Endothelial cell of umbilical vein (primary cell): ENCODE measurements at places on chromosomes 2 and 18.

- peaks cover 6% of the 10 kb centered on the region for H3K27me3 ChIP-seq
- no peak for DNase-seq
- no peak overlapping the region for H3K27ac ChIP-seq
- H3K36me3 ChIP-seq = no peaks in the 10 kb centered on the region
These were observed 64.0 kb downstream of the NGEF start for GRCh38 chr2:232949016-232949415.

DNA sequence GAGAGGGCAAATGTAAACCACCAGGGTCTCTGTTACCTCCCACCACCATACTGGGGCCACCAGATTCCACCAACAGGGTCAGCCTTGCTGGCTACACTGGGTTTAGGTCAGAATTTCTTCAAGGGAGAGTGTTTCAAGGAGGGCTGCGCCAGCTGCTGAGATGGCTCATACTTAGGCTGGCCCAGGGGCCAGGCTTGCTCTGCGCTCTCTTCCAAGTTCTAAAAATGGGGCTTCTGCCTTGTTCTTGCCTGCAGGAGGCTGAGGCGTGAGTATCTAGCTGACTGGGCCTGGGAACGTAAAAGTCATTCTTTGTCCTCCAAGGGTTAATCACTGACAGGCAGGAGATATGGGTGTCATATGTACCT, 28.1 kb downstream of the MRPL33 start:
- DNase-seq = no peak
- H3K36me3 ChIP-seq = no peaks in the 10 kb centered on the region
- H3K27me3 ChIP-seq = no peaks in the 10 kb centered on the region
- H3K4me1 ChIP-seq = peaks cover 34% of the 10 kb centered on the region

DNA sequence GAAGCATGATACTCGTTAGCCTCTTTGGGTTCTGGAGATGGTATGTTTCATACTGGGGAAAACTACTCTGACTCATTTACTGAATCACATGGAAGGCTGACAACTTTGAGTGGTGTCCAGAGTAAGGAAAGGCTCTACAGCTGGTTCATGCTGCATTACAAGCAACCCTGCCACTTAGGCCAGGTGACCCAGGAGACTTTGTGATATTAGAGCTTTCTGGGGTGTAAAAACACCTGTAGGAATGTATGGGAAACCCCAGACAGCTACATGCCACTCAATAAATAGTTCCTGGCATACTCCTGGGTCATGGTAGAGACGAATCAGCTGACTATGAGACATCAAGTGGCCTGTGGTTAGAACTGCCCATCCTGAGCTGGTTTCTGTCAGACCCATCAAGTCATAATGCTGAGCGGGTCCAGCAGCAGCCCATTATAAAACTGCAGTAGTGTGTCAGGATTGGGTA, 21.3 kb upstream of the TCF7L1 start:
- no peaks in the 10 kb centered on the region for H3K36me3 ChIP-seq
- no peak for DNase-seq
- no peak overlapping the region for H3K27ac ChIP-seq

GRCh38 chr18:49944663-49945062, 131.3 kb upstream of the ACAA2 start:
- peaks cover 2% of the 10 kb centered on the region for H3K27me3 ChIP-seq
- no peaks in the 10 kb centered on the region for H3K36me3 ChIP-seq
- H3K27ac ChIP-seq = no peak overlapping the region
- H3K4me1 ChIP-seq = no peaks in the 10 kb centered on the region
- no peak overlapping the region for H3K4me3 ChIP-seq

GRCh38 chr2:124482551-124482950, 457.5 kb downstream of the CNTNAP5 start:
- H3K27ac ChIP-seq = no peak overlapping the region
- no peak for DNase-seq
- H3K36me3 ChIP-seq = no peaks in the 10 kb centered on the region
- H3K27me3 ChIP-seq = no peaks in the 10 kb centered on the region

DNA sequence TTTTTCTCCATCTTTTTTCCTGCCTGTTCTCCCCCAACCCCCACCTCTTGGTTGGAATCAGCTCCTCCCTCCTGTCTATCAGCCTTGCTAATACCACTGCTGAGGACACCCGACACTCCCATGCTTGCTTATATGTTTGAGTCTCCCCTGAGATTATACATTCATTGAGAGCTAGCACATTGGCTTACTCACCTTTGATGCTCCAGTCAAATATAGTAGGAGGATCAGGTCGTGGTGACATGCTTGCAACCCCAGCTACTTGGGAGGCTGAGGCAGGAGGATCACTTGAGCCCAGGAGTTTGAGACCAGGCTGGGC, 91.5 kb upstream of the CCBE1 start:
- no peak overlapping the region for H3K4me3 ChIP-seq
- no peak overlapping the region for H3K27ac ChIP-seq
- H3K36me3 ChIP-seq = no peaks in the 10 kb centered on the region
- no peak for DNase-seq

GRCh38 chr2:151837926-151838325, 9.7 kb upstream of the ARL5A start:
- H3K36me3 ChIP-seq = no peaks in the 10 kb centered on the region
- DNase-seq = no peak
- H3K27me3 ChIP-seq = no peaks in the 10 kb centered on the region
- no peak overlapping the region for H3K27ac ChIP-seq
- H3K4me3 ChIP-seq = no peak overlapping the region

- DNase-seq = no peak
- no peak overlapping the region for H3K27ac ChIP-seq
- H3K36me3 ChIP-seq = no peaks in the 10 kb centered on the region
These were observed 20.0 kb downstream of the NAB1 start for GRCh38 chr2:190668892-190669291.

DNA sequence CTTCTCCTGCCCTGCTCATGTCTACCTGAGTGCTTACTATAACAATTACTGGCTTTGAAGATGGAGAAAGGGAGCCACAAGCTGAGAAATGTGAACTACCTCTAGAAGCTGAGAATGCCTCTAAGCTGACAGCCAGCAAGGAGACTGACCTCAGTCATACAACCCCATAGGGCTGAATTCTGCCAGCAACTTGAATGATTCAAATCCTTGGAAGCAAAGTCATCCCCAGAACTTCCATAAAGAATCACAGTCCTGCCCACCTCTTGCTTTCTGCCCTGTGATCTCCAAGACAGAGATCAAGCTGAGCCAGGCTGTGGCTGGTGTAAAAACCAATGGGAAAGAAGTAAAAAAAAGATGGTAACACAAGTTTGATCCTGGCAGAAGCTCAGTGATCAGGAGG, 288.2 kb upstream of the SPHKAP start:
- no peak overlapping the region for H3K4me3 ChIP-seq
- no peaks in the 10 kb centered on the region for H3K4me1 ChIP-seq

DNA sequence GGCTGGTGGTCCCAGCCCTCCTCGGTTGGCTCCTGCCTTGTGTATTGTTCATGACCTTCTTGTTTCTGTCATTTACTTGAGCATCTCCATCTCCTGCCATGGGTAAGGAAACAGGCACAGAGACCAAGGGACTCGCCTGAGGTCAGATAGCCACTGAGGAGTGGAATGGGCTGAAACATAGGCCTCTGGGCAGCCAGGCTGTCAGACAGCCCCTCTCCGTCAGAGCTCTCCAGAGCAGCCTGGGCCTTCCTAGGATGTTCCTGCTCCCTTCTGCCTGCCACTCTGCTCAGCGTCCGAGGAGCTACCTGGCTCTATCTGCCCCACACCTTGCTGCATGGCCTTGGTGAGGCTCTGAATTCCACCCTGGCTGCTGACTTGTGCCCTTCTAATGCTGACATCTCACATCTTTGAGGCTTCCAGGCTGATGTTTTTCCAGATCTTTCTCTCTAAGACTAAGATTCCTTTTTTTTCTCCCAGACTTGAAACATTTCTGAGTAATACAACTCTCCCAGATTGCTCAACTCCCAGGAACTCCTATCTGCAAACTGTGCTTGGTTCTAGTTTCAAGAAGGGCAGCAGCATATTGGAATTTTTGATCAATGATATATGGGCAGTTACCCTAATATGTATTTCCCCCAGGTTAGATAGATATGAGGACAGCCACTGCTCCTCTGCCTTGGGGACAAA, 67.7 kb downstream of the MCFD2 start:
- H3K4me3 ChIP-seq = no peak overlapping the region
- H3K4me1 ChIP-seq = peaks cover 46% of the 10 kb centered on the region
- no peaks in the 10 kb centered on the region for H3K27me3 ChIP-seq
- no peak for DNase-seq
- H3K36me3 ChIP-seq = no peaks in the 10 kb centered on the region

DNA sequence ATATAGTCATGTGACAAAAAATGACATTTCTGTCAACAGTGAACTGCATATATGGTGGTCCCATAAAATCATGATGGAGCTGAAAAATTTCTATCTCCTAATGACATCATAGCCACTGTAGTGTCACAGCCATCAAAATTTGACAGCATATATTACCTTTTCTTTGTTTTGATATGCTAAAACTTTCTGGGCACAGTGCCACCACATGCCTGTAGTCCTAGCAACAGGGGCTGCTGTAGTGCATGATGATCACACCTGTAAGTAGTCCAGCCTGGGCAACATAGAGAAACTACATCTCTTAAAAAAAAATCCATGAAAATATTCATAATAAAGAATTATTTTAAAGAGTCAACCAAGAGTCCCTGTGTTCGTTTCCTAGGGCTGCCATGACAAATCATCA, 155.5 kb upstream of the SERTAD2 start:
- no peak overlapping the region for H3K27ac ChIP-seq
- no peaks in the 10 kb centered on the region for H3K27me3 ChIP-seq
- H3K36me3 ChIP-seq = no peaks in the 10 kb centered on the region
- peaks cover 22% of the 10 kb centered on the region for H3K4me1 ChIP-seq
- no peak for DNase-seq
